ENCODE measurements at places on chromosomes 12 and 14.

DNA sequence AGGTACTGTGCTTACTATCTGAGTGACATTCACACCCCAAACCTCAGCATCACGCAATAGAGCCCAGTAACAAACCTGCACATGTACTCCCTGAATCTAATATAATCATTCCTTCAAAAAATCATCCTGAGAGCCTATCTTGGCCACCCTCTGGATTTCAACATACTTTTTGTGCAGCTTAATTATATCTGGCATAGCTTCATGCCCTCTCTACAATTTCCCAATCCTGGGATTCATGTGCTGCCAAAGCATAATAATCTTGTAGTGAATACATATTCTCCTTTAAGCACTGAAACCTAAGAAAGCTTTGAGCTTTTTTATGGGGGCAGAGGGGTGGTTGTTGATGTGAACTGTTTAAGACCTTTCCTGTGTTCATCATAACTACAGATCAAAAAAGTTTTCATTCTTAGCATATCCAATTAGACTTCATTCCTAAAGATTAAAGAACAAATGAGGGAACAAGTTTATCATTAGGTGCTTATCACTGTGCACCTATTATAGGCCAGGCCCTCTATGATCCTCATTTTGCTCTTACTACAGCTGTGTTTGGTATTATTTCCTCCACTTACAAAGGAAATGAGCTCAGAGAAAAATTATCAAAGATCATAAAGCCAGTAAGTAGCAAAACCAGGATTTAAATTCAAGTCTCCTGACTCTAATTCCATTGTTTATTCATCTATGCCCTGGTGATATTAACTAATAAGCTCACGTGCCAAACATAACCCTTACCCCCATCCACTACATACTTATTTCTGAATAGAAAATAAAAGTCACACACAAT, 51.2 kb downstream of the SINHCAF start:
- no peak for DNase-seq

- no peak for DNase-seq
Observed at GRCh38 chr14:24725311-24725710, 91.3 kb upstream of the GZMB start.

DNA sequence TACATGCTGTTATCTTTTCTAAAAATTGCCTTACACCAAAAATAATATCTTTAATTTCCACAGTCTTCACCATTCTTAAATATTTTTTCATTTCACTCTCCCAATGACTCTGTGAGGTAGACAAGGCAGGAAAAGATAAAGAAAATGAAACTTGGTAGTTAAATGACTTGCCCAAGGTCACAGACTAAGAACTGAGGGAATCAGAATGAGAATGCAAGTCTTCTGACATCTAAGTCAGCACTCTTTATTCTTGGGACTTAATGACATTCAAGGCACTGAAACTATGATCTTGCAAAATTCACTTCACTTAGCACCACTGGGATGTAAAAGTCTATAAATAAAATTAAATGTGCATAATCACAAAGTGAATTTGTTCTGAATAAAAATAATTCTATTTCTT, 104.5 kb downstream of the SLC2A13 start:
- no peak for DNase-seq

DNA sequence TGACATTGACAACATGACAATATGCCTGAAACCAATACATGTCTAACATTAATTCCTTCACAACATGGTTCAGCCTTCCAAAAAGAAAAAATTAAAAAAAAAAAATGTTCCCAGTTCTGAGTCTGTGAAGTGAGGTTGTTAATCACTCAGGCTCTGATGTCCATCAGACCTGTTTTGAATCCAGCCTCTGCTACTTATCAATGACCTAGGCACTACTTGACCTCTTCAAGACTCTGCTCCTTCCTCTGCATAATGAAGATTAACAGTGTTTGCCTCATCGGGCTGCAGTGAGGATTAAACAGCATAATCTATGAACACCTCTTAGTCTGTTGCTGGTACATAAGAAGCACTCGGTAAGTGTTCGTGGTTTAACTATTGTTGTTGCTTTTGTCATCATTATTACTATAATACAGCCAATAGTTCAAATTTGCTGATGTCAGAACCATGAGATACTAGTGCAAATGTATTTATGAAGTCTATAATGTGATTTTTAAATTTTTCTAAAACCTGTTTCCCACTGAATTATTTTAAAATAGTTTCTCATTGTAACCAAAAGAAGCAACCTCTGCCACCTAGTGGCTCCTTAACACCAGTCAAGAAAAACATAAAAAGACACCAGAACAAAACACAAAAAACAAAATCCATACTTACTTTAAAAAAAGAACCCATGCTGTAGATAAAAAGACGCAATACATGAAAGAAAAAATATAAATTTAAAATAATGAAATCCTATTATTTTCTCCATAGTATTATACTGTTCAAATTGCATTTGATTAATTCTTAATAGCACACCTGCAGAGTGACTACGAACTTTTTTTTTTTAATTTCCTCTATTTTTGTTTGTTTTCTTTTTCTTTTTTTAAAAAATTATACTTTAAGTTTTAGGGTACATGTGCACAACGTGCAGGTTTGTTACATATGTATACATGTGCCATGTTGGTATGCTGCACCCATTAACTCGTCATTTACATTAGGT, 20.3 kb upstream of the TMX1 start:
- DNase-seq = no peak

GRCh38 chr14:73686901-73687300, 27.3 kb downstream of the PNMA1 start:
- DNase-seq = no peak

- no peak for DNase-seq
Observed at GRCh38 chr12:101694297-101694848, 3.1 kb upstream of the CHPT1 start.

GRCh38 chr14:92973261-92973797, 50.4 kb downstream of the CHGA start:
- no peak for DNase-seq

DNA sequence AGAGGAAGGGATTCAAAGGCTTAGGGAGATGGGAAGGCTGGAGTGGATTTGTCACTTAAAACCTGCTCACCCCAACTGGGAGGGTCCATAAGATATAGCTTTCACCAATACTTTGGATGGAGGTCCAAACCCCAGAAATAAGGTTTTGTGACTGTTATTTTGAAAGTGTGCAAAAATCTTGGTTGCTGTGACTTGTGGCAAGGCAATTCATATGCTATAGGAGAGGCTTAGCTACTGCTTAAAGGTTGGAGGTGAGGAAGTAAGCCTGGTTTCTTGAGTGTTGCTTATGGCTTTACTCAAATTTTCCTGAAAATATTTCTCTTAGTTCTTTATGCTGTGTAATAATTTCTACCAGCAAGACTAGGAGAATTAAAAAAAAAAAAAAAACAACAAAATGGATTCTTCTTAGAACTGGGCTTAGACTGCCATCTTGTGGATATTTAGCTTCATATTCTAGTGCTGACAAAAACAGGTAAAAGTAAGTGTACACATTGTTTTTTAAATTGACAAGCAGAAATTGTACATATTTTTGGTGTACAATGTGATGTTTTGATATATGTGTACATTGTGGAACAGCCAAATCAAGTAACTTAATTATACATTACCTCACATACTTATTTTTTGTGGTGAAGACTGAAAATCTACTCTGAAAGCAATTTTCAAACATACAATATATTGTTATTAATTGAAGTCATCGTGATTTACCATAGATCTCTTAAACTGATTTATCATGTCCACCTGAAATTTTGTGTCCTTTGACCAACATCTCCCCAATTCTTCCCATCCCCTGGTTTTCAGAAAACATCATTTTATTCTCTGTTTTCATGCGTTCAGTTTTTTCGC, 23.0 kb downstream of the PDE6H start:
- DNase-seq = no peak

GRCh38 chr12:62659453-62660295, 193.0 kb downstream of the MON2 start:
- DNase-seq = no peak

DNA sequence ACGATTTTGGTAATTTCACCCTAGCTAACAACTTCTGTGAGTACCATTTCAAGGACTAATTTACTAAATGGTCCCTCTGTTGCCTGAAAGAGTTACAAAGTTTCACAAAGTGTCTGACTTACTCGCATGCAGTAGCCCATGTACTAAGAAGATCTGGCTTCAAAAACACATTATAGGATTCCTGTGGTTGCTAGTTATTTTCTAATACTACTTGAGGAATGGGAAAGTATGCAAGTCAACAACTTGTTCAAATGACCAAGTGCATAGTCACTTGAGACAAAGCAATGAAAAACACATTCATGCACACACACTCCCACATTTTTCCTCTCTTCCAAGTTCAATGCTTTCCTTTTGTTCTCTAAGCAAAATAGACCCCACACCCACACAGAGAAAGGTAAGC, 219.7 kb upstream of the TMPO start:
- DNase-seq = no peak

DNA sequence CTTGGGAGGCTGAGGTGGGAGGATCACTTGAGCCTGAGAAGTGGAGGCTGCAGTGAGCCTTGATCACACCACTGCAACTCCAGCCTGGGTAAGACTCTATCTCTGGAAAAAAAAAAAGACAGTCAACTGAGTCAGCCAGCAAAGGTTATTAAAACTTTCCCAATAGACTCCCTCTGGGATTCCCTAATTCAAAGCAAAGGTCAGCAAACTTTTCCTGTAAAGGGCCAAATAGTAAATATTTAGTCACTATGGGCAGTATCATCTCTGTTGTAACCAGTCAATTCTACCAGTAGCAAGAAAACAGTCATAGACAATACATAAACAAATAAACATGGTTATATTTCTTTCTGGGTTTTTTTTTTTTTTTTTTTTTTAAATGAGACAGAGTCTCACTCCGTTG, 122.5 kb downstream of the IPO8 start:
- no peak for DNase-seq

DNA sequence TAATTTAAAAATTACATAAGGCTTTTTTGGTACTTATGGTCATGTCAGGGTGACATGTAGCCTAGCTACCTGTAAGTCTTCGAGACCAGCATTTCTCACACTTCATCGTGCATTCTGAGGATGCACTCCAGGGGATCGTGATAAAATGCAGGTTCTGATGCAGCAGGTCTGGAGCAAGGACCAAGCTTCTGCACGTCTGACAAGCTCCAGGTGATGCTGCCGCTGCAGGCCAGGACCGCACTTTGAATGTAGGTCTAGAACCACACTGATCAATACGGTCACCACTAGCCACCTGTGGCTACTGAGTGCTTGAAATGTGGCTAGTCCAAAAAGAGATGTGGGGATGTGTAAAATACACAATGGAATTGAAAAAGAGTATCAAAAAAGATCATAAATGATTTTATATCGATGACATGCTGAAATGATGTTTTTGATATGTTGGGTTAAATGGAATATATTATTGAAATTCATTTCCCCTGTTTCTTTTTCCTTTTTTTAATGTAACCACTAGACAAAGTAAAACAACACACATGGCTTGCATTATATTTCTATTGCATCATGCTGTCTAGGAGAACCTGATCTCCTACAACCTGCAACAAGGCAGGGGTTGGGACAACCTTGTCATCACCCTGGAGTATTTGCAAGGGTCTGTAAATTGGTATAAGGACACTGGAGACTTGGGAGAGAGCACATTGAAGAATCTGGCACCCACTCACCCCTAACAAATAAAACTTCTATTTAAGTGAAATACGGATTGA, 142.4 kb downstream of the DPF3 start:
- DNase-seq = no peak

- no peak for DNase-seq
Observed at GRCh38 chr12:70157099-70157498, 86.1 kb upstream of the CNOT2 start.

DNA sequence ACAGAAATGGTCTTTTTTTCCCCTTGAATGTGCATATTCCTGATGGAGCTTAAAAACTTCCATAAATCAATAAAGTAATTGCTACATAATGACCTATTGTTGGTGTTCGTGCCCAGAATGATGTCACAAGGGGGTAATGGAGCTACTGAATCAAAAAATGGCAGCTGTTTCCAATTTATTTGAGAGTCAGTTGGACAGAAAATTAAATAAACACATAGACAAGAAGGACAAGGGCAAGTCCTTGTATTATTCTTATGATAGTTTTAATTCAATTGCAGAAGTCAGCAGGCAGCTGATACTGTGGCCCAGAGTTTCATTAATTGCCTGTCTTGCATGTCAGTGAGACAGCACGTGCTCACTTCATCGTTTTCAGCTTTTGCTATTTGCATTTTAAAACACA, 473.5 kb downstream of the ETNK1 start:
- no peak for DNase-seq

- DNase-seq = no peak
Observed at GRCh38 chr12:47188576-47189441, 109.0 kb upstream of the AMIGO2 start.

DNA sequence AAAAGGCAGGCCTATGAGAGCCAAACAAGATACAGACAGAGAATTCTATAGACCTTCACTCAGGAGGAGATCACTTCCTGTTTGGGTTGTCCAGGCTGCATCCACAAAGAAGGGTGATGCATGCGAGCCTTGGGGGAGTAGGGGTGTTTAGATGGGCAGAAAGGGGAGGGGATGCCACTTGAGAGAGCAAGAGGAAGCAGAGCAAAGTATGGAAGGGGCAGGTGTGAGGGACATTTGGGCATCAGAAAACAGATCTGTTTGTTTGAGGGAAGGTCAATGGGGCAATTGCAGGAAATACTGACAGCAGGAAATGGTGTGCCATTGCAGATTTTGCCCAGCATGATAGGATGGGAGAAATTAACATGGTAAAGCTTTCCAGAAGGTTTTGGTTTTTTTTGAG, 146.4 kb upstream of the FOXN3 start:
- DNase-seq = no peak

- DNase-seq = no peak
Observed at GRCh38 chr14:99800781-99801180, 7.6 kb downstream of the EML1 start.

DNA sequence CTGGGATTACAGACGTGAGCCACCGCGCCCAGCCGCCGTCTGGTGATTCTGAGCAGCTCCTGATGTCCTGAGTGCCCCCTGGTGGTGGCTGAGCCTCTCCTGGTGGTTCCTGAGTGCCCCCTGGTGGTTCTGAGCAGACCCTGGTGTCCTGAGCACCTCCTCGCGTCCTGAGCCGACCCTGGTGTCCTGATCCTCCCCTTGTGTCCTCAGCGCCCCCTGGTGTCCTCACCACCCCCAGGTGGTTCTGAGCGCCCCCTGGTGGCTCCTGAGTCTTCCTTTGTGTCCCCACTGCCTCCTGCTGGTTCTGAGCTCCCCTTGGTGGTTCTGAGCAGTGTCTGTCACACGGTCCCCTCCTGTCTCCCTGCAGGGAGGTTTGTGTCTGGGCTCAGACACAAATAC, 1304.9 kb downstream of the TMEM121 start:
- DNase-seq = no peak

DNA sequence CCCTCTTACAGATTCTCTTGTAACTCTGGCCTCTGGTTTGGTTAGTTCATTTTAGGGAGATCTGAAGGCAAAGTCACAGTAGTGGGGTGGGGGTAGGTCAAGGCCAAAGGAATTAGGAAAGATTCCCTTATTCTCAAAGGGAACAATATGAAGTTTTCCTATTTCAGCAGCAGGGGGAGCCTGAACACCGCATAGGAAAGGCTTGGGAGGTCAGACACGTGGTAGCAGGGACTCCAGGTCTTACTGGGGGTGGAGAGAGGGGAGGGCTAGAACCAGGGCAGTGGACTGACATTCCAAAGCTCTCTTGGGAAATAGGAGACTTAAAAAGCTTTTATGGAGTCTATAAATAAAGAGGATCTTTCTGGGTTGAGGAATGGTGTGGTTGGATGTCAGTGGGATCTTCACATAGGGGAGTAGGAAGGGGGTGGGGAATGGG, 1.3 kb downstream of the ZC3H10 start:
- DNase-seq = no peak

- no peak for DNase-seq
Observed at GRCh38 chr12:100234591-100235304, 32.1 kb downstream of the DEPDC4 start.

Data from activated gamma-delta T cell (primary cell).